Activated CD8-positive, alpha-beta memory T cell treated with anti-CD3 and anti-CD28 coated beads for 1 hour (primary cell): ENCODE measurements at places on chromosomes 1 and 21.

- DNase-seq: no peak
These were observed at the start of gene USH2A for GRCh38 chr1:216422821-216423520. USH2A (minus strand) TSS chr1:216423448; CDS start chr1:216422336, 1,112 bp downstream.

DNA sequence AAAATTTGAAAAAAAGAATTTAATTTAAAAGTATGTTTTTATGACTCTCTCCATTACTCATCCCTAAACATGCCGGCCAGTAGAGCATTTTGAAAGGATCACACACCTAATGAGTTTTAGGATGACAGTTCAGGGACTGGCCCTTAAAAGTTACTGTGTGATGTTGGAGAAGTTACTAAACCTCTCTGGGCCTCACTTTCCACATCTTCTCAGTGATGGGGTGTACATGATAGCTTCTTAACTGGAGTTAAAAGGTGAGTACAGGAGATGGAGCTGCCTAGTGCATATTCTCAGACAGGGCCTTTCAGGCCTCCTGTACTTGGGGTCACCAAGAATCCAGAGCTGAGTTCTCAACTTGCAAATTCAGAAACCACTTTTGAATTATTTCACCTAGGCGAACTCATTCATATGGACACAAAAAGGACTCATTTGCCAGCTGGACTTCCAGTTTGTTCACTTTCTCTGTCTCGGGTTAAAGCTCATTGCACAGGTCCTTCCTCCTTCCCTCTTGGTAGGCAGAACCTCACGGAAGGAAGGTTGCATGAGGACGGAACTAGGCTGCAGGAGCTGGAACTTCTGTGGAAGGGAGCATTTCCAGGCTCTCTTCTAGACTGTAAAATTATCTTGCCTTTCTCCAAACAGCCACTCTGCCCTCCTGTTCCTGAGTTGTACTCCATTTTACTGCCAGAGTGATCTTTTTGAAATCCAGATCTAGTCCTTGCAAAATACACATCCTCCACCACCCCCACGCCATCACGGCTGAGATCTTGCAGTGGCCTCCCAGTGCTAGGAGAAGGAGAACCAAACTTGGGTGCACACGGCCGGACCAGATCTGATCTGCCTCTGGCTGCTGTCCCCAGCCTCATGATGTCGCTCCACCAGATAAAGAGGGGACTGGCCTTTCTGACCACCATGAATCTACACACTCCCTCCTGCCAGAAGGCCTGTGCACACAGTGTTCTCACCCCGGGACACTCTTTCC is 4.3 kb upstream of the SLC30A1 start:
- no peak for DNase-seq

- no peak for DNase-seq
These were observed 516.9 kb downstream of the BRINP3 start for GRCh38 chr1:189960769-189961168.

- DNase-seq: no peak
These were observed 68.1 kb downstream of the SH3BGR start for GRCh38 chr21:39519835-39520234.

- DNase-seq: no peak
These were observed 26.8 kb upstream of the EFHD2 start for GRCh38 chr1:15382601-15383518.

DNA sequence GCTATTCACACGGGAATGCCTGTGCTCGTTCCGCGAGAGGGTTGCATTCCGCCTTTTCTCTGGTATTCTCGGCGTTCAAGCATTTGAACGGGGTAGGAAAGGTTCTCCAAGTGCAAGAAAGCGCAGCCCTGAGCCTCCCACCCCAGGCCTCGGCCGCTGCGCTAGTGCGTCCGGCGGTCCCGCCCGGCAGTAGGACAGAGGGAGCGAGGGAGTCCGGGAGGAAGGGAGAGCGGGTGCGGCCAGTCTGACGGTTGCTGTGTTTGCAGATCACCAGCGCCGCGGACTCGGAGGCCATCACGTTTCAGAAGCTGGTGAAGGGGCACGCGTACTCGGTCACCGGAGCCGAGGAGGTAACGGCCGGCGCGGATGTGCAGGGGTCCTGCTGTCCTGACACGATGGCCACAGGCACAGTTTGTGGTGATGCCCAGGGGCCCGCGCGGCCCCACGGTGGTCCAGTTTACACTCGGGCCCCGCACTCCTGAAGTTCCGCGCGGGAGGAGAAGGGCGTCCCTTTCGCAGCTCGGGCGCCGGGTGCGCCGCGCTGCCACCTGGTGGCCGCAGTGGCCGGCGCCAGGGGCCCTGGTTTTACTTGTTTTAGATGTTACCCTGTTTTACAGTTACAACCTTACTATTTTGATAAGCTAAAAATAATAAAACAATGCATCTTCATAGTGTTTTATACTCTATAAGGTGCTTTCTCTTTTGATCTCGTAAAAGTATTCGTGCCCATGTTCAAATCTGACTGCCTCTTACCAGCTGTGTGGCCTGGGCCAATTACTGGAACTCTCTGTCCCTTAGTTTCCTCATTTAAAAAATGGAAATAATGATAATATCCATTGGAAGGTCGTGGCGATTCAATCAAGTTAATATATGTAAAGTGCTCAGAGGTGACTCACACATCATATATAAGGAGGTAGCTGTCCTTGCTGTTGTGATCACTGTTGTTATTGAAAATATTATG is 36.7 kb downstream of the CAPN2 start:
- peak; percentile 7 for DNase-seq

DNA sequence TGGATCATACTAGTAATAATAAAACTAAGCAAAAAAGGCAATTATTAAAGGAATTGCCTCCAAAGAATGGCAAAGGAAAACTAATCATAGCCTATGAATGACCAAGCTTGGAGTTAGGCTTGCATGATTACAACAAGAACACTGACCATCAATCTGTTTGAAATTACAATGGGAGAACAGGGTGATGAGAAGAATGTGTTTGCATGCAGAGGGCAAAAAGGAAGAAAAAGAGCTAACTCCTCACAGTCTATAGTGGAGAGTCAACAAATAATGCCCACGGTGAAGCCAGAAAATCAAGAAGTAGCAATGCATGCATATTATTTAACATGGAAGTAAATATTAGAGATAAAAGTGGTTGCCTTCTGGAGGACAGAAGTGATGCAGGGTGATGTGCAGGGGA is 71.8 kb downstream of the COLGALT2 start:
- no peak for DNase-seq
